Mesenchymal stem cell (in vitro differentiated cells and primary cell): ENCODE measurements at places on chromosomes 13 and 19.

GRCh38 chr13:85806553-85807175, 7.4 kb upstream of the SLITRK6 start:
- H3K27ac ChIP-seq, result no peak overlapping the region
- H3K4me1 ChIP-seq, result no peaks in the 10 kb centered on the region
- no peak overlapping the region for H3K4me3 ChIP-seq
- DNase-seq, result peak; percentile 57
- H3K27me3 ChIP-seq, result no peaks in the 10 kb centered on the region

GRCh38 chr19:11641244-11641643, 44.0 kb downstream of the ZNF627 start:
- no peak overlapping the region for H3K27ac ChIP-seq
- no peak for DNase-seq
- peaks cover 5% of the 10 kb centered on the region for H3K4me1 ChIP-seq
- no peaks in the 10 kb centered on the region for H3K36me3 ChIP-seq
- H3K27me3 ChIP-seq, result no peaks in the 10 kb centered on the region

DNA sequence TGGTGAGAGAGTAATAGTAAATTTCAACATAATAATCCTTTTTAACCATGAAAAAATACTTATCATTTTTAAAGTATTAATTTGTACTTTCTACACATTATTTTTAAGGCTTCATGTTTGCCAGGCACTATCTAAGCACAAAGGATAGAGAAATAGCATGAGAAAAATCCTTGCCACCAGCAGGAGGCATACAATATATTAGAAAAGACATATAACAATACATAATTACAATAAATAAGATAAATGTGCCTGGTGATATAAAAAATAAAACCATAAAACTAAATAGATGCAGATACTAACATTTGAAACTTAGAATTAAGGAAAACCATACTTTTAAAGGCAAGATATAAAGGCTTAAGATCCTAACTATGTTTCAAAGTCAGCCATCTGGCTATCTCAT, 1256.4 kb downstream of the DIAPH3 start:
- DNase-seq, result no peak
- H3K4me1 ChIP-seq, result no peaks in the 10 kb centered on the region
- no peaks in the 10 kb centered on the region for H3K27me3 ChIP-seq
- H3K36me3 ChIP-seq, result no peaks in the 10 kb centered on the region
- no peak overlapping the region for H3K4me3 ChIP-seq

- no peaks in the 10 kb centered on the region for H3K4me1 ChIP-seq
- DNase-seq, result peak; percentile 15
These were observed 38.4 kb upstream of the RAP2A start for GRCh38 chr13:97395447-97396136.

- DNase-seq, result no peak
- no peaks in the 10 kb centered on the region for H3K36me3 ChIP-seq
- H3K4me3 ChIP-seq, result no peak overlapping the region
- H3K4me1 ChIP-seq, result no peaks in the 10 kb centered on the region
- H3K27me3 ChIP-seq, result peaks cover 70% of the 10 kb centered on the region
These were observed 9.5 kb upstream of the GJB6 start for GRCh38 chr13:20241593-20241992.

DNA sequence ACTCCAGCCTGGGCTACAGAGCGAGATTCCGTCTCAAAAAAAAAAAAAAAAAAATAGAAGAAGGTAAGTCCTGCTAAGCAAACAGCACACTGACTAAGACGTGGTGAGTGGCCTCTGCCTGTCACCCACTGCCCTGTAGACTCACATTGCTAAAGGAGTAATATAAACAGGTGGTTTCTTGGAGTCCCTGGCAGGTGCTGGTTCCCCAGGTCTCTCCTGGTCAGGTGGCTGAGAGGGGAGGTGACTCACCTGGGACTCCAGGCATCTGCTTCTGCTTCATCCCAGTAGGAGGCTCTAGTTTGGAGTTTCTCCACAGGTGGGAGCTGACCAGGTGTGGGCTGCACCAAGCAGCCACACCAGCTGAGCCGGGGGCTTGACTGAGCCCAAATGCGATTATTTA, at the start of gene OR10H1:
Gene OR10H1, minus strand, starts transcription at position 359 of the 400 bp plus-strand sequence. CDS start 7,627 bp downstream, outside the sequence.
- H3K27ac ChIP-seq, result no peak within 1 kb of the TSS
- DNase-seq, result no peak
- peaks cover 33% of the 10 kb centered on the region for H3K27me3 ChIP-seq
- H3K4me1 ChIP-seq, result no peaks in the 10 kb centered on the region
- no peaks in the 10 kb centered on the region for H3K36me3 ChIP-seq
- H3K4me3 ChIP-seq, result no peak within 1 kb of the TSS
